Stimulated activated CD8-positive, alpha-beta memory T cell treated with anti-CD3 and anti-CD28 coated beads, Interleukin-7, amount 100 ng/mL, for 4 hours (primary cell): ENCODE measurements at places on chromosomes 13 and 19.

DNA sequence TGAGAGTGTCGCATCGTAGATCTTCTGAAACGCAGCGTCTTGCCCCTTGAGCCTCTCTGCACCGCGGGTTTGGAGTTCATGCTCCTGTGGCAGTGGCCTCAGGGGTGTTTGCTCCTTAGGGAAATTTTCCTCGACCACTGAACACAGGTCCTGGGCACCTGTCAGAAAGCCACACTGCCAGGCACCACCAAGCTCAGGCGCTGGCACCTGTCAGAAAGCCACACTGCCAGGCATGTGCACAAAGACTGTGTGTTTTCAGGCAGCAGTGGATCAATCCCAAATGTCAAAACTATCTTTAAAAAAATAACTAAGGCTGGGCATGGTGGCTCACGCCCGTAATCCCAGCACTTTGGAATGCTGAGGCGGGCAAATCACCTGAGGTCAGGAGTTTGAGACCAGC lies 87.1 kb downstream of the ATP11A start:
- no peak for DNase-seq

DNA sequence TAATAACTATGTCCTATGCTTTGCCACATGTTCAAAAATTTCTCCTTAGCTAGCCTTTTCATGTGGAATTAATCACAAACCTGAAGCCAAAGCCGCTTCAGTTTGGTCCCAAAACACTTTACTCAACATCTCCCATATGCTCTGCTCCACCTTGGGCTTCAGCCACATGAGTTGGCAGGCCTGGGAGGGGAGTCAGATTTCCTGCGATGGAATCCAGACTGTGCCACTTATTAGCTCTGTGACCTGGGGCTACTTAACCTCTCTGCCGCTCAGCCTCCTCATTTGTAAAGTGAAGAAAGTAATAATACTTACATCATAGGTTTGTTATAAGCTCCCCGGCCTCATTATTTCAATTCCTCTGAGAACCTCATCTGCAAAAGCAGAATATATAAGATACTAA lies 272.0 kb downstream of the LMO7 start:
- DNase-seq, result no peak

DNA sequence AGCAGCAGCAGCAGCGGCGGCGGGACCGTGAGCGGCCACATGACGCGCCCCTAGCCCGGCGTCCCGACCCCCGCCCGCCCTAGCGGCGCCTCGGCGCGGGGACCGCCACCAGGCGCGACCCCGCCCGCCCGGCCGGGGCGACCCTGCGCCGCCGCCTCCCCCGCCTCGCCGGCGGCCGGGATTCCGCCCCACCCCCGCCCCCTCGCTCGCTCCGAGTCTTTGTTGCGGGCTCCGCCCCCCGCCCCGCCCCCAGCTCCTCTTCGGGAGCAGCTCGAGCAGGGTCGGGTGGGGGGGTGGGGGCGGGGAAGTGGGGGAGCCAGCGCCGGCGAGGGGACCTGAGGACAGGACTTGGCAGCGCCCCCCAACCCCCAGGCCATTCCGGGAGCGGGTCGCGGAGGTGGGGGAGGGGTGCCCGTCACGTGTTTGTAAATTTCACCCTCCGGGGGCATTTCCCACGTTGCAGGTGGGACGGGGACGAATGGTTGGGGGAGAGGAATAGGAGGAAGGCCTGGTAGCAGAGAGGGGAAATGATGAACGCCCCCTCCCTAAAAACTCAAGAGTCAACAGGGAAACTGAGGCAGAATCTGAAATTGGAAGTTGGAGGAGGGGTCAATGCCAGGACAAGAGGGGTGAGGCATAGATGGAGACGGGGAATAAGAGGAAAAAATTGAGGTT lies at the start of gene OLFM2:
Gene OLFM2, minus strand, starts transcription at position 190 of the 675 bp plus-strand sequence. Its CDS starts 149 bp downstream, at position 41.
- DNase-seq, result peak; percentile 42

- no peak for DNase-seq
These were observed 140.3 kb upstream of the SOX1 start for GRCh38 chr13:111926501-111927180.

DNA sequence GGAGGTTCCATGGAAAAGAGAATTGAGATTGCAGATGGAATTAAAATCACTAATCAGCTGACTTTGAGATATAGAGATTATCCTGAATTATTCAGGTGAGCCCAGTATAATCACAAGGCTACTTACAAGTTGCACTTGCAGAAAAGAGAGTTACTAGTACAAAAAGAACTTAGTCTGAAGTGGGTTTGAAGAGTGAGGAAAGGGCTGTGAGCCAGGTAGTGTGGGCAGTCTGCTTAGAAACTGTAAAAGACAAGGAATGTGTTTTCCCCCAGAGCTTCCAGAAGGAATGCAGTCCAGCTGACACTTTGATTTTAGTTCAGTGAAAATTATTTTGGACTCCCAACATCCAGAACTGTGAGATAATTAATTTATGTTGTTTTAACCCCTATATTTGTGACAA lies 285.4 kb upstream of the GPC6 start:
- DNase-seq, result no peak

- DNase-seq, result no peak
These were observed 752 bp upstream of the EDNRB start for GRCh38 chr13:77919246-77919920.

DNA sequence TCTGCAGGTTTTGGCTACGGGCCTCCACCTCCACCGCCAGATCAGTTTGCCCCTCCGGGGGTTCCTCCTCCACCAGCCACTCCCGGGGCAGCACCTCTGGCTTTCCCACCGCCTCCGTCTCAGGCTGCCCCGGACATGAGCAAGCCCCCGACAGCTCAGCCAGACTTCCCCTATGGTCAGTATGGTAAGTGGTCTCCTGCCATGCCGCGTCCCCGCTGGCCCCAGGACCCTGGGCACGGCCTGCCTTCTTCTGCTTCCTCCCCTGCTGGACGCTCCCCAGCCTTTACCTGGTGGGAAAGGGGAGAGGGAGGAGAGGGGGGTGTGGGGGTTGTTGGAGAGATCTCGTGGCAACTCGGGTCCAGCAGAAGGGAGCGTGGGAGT lies 5.7 kb upstream of the RPS15 start:
- DNase-seq, result no peak

- no peak for DNase-seq
These were observed 311.6 kb downstream of the KCNRG start for GRCh38 chr13:50326811-50327210.

- DNase-seq, result no peak
These were observed 11.0 kb upstream of the ZNF492 start for GRCh38 chr19:22622901-22623840.

DNA sequence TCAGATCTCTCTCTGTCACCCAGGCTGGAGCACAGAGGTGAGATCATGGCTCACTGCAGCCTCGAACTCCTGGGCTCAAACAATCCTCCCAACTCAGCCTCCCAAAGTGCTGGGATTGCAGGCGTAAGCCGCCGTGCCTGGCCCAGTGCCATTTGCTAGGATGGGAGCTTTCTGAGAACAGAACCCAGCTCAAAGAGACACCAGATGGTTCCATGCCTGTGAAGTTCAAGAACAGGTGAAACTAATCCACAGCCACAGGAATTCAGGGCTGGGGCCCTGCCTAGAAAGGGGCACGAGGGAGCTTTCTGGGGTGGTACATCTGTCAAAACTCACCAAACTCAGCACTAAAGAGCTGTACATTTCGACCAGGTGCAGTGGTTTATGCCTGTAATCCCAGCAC lies 4.2 kb downstream of the SLC7A9 start:
- DNase-seq, result no peak

DNA sequence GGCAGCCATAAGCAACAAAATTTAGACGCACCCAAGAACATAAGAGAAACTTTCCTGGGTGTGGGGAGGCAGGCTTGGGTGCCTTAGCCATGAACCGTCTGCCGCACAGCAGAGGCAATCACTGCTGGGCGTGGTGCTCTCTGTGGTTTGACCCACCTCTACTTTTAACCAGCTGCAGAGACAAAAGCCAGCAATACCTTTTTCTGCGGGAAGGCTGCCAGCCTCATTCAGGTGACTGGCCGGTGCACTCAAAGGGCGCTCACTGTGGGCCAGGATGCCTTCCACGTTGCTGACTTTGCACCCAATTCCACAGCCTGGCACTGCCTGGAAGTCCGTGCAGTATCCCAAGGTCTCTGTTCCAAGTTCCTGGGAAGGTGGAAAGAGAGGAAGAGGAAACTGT lies 69.1 kb downstream of the ATP7B start:
- no peak for DNase-seq

DNA sequence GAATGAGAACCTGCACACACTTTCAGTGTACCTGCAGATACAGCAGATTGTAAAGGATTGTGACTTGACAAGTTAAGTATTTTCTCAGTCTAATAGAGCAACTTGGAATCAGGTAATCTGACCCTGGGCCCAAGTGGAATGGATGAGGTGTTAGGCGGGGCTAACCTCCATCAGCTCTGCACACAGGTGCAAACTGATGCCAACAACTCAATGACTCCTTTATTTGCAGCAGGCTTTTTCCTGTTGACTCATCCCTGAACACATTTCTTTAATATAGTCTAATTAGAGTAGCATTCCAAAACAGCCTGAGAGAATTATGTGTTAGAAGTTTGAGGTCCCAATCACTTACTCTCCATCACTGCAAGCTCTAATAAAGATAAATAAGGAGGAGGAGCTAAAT lies 48.8 kb downstream of the TPT1 start:
- DNase-seq, result no peak

DNA sequence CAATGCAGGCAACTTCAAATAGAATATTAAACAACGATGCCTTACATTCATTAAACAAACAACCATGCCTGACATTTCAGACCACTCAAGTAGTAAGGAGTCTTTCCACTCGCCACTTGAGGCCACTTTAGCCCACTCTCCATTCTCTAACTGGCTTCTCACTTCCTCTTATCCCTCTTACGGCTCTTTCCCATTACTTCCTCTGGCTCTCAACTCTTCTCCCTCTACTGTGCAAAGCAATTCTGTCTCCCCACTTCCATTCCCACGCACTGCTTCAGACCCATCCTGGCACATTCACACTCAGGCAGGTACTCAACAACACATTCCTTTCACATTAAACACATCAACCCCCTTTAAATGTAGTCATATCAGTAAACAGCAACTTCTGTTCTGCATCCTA lies 229.8 kb upstream of the IPO5 start:
- no peak for DNase-seq
